ENCODE measurements at places on chromosomes 5 and 9.

DNA sequence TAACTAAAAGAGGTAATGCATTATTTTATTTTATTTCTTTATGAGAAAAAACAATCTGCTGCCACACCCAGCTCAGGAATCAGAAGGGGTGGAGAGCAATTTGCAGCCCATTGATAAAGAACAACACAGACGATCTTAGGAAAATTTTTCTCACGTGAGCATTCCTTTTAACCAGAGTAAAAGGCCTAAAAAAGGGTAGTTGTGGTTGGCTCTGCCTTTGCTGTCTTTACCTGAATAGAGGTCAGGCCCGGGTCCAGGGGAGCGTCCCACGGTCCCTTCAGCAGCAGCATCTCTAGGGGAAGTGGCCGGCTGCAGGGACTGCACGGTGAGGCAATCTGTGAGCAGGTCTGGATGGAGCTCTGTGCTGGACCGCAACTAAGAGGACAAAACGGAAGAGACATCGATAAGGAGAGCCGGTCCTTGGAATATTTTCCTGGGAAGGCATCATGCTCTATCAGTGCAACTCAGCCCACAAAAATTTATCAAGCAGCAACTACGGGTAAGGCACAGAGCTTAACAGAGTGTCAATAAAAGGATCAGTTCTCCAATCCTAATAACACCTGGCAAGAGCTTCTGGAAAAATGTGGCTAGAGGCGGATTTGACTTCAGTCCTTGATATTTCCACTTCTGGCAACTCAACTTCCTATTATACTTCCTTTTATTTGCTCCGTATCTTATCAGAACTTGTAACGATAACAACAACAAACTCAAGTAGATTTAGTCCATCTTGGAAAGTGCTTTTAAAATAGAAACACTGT is 372.8 kb upstream of the RFX3 start:
- no peak for DNase-seq

GRCh38 chr5:135245521-135246499 is 153.2 kb downstream of the MACROH2A1 start:
- DNase-seq, result no peak

DNA sequence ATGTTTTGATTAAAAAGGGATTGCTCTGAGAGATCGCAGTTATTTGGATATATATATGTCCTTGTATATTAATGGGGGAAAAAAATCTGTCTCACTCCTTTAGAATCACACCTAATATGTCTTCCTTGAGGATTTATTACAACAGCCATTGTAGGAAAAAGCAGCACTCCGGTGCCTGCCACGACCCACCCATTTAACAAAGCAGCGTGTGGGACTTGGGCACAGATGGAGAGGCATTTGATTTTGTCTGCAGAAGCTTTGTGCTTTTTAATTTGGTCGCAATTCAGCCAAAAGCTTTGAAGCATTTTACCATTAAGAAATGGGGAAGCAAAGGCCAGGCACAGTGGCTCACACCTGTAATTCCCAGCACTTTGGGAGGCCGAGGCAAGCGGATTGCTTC is 159.2 kb downstream of the SMARCA2 start:
- DNase-seq, result no peak

- DNase-seq, result no peak
Observed at GRCh38 chr9:116547729-116548426, 139.2 kb upstream of the TRIM32 start.

- no peak for DNase-seq
Observed at GRCh38 chr9:78552802-78553201, 255.9 kb downstream of the PSAT1 start.

GRCh38 chr9:37667706-37668105 is 17.0 kb downstream of the FRMPD1 start:
- no peak for DNase-seq

DNA sequence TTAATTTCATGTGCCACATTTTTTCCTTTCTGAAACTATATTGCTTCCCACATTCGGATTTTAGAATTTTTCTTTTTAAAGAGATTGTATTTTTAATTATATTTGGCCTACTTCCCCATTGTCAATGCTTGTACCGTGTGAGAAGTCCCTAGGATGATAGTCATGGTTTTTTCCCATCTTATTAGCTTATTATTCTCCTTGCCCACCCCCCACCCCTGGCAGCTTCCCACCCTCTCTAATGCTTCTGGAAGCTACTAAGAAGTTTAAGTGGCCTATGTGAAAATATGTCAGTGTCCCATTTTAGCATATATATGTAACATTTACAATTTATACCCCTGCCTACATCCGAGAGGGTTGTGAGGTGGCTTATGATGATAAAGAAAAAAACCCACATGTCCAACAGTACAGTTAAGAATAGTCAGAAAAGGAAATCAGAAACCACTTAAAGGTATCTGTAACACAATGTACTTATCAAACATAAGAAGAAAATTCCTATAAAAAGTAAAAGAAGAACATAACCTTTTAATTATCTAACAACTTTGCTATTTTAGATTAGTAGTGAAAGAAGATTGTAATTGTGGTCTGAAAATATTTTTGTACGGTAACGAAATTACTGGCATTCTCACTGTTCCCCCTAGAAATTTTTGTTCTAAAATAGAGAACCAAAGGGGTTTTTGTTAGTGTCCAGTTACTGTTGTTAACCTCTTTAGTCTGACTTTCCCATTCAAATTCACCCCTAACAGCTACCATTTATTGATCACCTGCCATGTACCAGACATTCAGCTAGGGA is 62.1 kb downstream of the SLC44A1 start:
- no peak for DNase-seq

- no peak for DNase-seq
Observed at GRCh38 chr5:28451483-28451882, 1413.1 kb upstream of the CDH9 start.

GRCh38 chr9:96556701-96557461 is 62.8 kb downstream of the CDC14B start:
- DNase-seq, result no peak

DNA sequence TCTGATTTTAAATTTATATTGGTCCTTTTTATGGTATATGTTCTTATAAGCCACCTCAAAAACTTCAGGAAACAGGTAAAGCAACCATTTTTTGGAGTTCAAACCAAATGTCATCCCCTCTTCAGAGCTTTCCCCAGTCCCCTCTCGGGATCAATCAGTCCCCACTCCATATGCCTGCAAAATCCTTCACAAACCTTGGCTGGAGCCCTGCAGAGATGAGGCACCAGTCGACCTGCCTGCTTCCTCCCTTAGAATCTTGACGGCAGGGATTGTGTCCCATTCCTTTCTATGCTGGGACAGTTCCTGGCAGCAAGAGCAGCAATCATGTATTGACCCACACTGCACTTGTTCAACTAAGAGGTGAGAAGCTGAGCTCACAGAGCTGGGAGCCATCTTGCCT is 22.6 kb downstream of the B4GALT1 start:
- no peak for DNase-seq

DNA sequence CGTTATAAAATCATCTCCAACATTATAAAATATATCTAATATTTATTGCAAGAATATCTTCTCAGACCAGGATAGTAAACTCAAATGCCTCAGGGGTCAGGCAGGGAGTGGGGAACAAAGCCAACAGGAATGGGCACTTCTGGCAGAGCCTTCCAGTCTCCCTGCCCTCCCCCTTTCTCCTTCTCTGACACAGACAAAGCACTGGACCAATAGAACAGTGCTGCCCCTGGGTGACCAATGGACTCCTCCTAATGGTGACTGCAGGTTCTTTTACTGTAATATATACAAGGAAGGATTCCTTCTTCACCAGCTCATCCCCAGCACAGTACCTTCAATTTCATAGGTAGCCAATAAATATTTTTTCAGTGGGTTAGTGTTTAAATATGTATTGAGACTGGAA is 31.1 kb upstream of the MAMDC2 start:
- DNase-seq, result no peak

DNA sequence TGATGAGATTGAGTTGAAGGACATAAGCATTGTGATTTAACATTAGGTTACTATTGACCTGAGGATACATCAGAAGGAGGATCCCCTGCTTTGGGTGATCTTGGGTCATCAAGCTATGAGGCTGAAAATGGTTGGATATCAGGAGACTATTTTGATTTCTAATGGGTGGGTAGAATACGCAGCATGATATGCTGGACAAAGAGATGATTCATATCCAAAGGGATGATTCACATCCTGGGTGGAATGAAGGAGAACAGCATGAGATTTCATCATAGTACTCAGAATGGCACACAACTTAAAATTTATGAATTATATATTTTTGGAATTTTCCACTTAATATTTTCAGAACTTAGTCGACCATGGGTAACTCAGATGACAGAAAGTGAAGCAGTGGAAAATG is 1759.5 kb upstream of the C9orf72 start:
- DNase-seq, result no peak

- DNase-seq, result no peak
Observed at GRCh38 chr5:59186623-59187022, 603.7 kb downstream of the RAB3C start.

GRCh38 chr5:151924564-151925301 is at the start of gene GLRA1:
Gene GLRA1 (minus strand): TSS chr5:151924851. CDS start chr5:151924549, 302 bp downstream.
- DNase-seq, result no peak

GRCh38 chr5:55160493-55161209 is 680 bp downstream of the GPX8 start:
- DNase-seq, result no peak

DNA sequence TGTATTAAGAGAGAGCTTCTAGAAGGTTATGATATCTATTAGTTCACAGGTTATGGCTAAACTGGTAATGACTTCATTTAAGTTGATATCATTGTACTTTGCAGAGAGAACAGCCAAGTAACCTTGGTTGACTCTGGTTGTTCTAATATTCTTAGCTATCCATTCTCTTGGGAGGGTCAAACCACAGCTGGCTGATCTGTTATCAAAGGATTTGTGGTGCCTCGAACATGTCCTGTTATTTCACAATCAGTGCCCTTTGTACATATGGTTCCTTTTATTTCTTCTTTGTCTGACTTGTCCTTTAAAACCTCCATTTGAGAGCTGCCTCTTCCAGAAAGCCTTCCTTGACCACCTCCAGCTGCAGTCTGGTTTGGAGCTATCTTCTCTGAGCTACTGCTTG is 61.7 kb downstream of the PDE8B start:
- DNase-seq, result no peak

DNA sequence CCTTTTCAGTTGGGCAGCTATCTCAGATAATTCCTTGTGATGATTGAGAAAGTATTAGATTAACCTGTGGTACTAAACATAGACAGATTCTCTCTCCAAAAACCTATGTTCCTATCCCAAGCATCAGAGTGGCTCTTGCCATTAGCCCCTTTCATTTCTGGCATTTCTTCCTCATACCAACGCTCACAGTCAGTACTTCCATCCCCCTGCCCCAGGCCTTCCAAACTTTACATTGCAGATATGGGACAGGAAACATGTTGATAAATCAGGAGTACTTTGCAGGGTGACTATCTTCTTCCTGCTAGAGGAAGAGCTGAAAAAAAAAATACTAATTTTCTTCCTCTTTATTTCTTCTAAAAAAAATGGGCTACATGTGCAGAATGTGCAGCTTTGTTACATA is 442.6 kb upstream of the RGMB start:
- no peak for DNase-seq

DNA sequence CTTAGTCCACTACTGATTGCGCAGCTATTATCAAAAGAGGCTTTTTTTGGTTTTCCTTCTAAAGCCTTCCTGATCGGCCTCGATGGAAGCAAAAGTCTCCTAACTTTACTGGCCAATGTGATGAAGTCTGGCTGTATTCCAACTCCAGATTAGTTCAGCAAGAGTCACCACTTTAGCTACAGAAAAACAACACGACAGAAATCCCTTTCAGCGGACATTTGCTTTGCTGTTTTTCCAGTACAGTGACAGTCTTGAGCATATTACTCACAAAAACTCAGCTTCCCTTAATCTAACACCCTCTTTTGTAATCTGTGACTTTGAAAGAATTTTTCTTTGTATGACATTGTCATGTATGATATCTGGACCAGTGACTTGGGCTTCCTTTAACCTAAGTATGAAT is 95.7 kb downstream of the HOMER1 start:
- DNase-seq, result no peak

GRCh38 chr5:2451100-2451499 is 300.4 kb downstream of the IRX2 start:
- DNase-seq, result no peak

- DNase-seq, result no peak
Observed at GRCh38 chr5:68240771-68241170, 25.2 kb downstream of the PIK3R1 start.

DNA sequence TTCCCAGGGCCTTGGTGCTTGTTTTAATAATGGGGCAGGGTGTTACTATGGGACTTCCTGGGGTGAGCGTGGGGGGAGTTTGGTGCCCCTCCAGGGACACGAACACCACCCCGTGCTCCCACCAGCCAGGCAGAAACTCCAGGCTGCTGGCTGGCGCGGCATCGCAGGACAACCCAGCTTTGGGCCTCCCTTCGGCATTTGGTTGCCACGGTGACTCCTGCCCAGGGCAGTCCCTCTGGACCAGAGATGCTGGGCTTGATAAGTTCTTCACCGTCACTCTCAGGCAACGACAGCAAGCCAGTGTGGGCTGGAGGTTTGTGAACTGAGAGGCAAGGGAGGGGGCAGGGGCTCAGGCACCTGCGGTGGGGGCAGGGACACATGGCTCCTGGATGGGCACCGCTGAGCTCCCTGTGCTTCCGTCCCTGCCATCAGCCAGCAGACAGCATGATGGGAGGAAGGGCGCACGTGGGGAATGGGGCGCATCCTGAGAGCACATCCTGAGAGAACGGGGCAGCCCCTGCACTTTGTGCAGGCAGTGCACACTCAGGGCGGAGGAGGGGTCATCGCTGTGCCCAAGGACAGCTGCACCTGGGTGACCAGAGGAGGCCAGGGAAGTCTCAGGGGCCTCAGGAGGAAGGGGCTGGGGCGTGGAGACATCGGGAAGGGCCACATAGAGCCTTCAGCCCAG is 116.4 kb downstream of the RXRA start:
- no peak for DNase-seq

DNA sequence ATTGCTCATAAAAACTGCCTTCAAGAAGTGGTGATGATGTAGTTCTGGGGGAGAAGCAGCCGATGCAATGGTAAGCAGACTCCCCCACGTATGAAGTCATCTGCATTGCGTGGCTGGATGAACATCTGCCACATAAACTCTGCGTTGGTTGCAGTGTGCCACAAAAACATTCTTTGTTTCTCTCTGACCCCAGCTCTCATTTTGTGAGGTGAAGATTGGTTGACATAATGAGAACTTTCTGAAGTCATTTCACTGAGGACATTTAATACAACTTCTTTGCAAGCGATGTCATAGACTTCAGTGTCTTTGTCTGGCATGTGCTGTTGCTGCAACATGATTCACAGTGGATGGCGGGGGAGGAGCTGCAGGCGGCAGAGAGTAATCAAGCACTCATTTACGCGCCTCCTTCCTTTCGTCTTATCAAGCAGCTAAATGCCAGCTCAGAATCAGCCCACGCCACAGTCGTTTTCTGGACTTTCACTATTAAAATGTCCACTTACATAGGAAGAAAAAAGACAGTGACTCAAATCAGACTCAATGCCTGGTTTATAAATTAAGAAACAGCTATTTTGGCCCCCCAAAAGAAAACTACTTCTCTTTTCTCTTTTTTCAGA is 91.5 kb upstream of the NFIL3 start:
- DNase-seq, result no peak

DNA sequence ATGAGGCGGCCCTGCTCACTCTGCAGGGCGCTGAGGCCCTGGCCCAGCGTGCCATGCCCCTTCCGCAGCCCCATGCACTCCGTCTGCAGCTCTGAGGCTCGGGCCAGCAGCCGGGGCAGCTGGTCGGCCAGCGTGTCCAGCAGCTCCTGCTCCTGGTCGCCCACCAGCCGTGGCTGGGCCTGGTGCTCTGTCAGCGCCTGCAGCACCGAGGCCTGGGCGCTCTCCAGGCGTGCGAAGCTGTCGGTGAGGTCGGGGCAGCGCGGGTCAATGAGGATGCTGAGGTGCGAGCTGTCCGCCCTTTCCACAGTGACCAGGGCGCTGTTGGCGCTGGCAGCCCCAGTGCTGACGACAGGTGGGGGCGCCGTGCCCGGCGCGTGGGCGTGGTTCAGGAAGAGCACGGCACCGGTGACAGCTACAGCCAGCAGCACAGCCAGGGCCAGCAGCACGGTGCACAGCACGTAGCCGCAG is 9.4 kb downstream of the FIBCD1 start:
- no peak for DNase-seq
